ENCODE measurements at places on chromosomes 3 and 15.

- no peak for DNase-seq
Observed at GRCh38 chr3:71563827-71564226, 19.7 kb downstream of the FOXP1 start.

- DNase-seq, result no peak
Observed at GRCh38 chr3:172329070-172329469, 119.2 kb downstream of the GHSR start.

- DNase-seq, result no peak
Observed at GRCh38 chr3:141380279-141380678, 12.0 kb downstream of the ZBTB38 start.

GRCh38 chr3:141115789-141116541 lies 64.8 kb downstream of the SPSB4 start:
- DNase-seq, result no peak

DNA sequence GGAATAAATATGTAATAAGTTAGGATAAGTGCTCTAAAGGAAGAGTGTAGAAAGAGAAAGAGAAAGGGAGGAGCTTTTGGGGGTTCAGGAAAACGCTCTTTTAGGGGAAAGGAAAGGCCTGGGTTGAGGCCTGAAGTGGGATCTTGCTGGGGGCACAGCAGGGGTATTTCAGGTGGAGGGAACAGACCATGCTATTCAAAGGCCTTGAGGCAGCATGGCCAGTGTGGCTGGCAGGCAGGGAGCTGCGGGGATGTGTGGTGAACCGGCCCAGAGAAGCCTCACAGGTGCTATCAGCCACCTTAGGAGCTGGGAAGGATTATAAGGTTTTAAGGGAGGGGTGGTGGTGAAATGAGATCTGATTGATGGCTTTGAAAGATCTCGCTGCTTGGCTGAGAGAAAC lies 66.6 kb downstream of the LINGO1 start:
- no peak for DNase-seq

DNA sequence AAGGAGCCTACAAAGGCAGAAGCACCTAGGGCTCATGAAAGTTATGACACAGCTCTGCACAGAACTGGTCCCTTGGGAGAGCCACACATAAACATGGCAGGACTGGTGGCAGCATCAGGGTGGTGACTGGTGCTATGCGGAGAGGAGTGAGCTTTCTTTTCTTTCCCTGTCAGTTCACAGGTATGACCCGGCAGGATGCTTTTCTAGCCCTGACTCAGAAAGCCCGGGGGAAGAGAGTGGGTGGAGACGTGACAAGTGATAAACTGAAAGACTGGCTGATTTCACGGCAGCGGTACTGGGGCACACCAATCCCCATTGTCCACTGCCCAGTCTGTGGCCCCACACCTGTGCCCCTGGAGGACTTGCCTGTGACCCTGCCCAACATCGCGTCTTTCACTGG lies 103.0 kb downstream of the LARS2 start:
- DNase-seq, result no peak

- no peak for DNase-seq
Observed at GRCh38 chr3:11913316-11913715, 66.6 kb upstream of the TAMM41 start.
